Activated CD8-positive, alpha-beta memory T cell treated with anti-CD3 and anti-CD28 coated beads for 4 hours (primary cell): ENCODE measurements at places on chromosomes 1 and 21.

GRCh38 chr1:66938613-66939012 lies 13.8 kb downstream of the MIER1 start:
- DNase-seq, result no peak

- no peak for DNase-seq
Observed at GRCh38 chr1:100023482-100023881, 53.7 kb downstream of the SLC35A3 start.

- DNase-seq, result no peak
Observed at GRCh38 chr1:65658122-65658521, 134.6 kb upstream of the PDE4B start.

DNA sequence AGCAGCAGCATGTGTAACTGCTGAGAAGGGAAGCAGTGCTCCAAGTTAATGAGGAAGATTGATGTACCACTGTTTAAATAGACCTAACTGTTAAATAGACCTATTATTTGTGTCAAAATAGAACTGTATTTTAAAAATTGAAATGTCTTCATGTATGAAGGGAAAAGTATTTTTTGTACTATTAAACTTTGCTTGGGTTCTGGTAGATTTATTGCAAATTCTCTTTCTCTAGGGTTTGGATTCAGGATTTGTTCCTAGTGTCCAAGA lies 128.3 kb downstream of the OSBPL9 start:
- no peak for DNase-seq

DNA sequence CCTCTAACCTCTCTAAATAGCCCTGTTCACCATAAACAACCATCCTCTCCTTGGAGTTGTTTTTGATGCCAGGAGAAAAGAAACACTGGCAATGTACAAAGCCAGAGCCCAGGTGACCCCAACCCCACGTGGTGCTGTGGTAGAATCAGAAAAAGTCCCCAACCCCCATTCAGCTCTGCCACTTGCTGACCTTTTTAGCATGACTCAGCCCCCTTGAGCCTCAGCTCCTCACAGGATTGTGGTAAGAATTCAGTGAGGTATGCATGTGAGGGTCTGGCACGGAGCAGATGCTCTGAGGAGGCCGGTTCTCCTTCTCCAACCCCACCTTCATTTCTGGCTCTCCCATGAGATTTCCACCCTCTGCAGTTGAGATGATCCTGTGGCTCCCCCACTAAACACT lies 11.1 kb upstream of the CHI3L1 start:
- no peak for DNase-seq

GRCh38 chr1:166730299-166730888 lies 108.9 kb upstream of the POGK start:
- no peak for DNase-seq

DNA sequence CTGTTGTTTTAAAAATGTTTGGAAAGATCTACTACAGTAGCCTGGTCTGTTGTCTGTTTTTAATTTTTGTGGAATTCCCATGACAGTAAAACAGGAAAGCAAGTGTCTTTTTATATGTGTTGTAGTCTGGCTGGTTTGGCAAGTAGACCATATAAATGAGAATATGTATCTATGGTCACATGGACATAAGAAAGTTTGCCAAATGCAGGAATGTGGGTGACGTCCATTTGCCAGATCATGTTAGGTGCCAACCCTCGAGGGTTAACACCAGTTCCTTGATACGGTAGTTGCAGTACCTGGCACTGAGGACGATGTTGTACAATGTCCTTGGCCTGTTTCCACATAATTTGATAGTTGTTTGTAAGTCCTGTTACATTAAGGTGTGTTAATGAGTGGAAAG lies 6.2 kb downstream of the DAP3 start:
- DNase-seq, result no peak

DNA sequence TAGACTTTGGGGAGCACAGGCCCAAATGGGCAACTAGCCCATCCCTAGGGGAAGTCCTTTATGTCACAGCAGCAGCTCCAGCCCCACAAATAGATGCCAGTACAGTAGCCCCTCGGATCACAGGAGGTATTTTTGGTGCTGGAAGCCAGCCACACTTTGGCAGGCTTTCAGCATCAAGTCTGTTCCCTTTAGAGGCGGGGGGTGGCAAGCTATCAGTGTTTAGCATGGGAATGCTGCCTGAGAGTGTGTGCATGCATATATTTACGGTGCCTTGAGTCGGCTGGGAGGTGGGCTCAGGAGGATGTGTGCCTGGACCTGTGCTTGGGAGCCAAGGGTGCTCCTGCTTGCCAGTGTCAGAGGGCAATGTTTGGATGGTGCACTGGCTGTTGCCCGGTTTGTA lies 3.5 kb upstream of the PLXNA2 start:
- DNase-seq, result no peak

DNA sequence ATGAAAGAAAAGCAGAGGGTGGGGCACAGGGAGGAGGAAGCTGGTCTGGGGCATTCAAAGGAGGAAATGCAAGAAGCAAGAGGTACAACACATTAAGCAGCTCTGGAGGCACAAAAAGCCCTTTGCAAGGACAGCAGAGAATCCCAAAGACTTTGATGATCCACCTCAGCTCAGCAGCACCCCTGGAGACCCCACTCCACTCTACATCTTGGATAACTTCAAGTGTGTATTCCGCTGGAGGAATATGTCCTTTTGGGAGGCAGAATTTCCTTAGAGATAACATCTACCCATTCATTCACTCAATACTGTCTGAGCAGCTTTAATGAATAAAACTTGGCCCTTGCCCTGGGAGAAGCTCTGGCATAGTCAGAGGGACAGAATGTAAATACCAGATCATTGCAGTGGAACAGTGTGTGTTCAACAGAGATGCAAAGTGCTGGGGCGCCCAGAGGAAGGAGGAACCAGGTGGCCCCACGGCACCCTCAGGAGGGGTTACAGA lies 599.7 kb downstream of the KIF26B start:
- DNase-seq, result no peak

DNA sequence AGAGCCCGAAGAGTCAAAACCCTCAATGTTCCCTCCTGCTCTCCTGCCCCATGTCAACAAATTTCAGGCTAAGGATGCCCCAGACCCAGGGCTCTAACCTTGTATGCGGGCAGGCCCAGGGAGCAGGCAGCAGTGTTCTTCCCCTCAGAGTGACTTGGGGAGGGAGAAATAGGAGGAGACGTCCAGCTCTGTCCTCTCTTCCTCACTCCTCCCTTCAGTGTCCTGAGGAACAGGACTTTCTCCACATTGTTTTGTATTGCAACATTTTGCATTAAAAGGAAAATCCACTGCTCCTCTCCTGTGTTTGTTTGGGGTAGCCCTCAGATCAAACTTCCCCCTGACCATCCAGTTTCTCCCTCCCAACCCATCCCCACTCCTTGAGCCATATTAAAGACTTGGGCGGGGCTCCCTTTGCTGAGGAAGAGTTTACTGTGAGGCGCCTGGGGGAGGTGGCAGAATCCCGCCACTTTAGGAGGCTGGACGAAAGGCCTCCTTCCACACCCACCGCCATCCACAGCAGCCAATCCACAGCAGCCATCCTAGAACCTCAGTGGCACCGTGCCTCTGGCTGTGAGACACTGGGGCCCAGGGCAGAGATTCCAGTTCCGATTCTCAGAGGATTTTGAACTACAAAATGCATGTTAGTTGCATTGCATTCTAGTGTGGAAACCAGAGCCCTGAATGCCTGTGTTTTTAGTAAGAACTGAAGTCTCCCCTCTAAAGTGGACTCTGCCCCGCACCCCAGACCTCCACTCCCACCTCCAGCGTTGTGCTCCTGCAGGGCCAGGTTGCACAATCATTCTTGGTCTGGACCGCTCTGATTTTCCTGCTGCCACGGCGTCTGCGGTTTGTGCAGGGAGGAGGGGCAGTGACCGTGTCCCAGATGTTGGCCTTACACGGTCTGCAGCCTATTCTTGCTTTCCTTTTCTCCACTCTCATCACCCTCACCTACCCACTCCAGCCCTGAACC lies 3.0 kb downstream of the OLFML3 start:
- no peak for DNase-seq

GRCh38 chr1:8402109-8402710 lies 84.3 kb downstream of the SLC45A1 start:
- no peak for DNase-seq

DNA sequence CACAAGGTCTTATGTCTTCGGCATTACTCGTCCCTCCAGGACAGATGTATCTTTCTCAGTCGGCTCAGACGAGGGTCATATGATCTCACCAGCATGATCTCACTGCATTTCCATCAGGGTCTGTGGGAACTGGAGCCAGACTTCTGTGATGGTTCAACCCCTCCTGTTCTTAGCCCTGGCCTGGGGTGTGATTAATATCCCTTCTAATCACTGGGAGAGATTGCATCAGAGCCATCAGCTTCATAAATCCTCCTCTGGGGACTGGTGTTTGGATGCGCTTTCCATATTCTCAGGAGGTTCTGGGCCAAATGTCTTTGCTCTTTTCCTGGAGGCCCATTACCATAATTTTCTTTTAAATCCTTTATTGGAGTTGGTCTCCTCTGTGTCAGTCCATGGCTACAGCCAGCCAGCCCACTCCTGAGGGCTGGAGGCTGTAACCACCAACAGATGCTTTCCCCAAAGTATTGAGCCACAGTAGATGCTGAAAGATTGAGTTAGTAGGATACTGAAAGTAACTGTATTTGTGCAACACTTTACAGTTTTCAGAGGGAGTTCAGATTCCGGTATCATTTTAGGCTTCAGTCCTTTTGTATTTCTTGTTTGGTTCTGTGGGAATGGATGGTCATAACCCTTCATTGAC lies 20.0 kb downstream of the CACNA1E start:
- no peak for DNase-seq

GRCh38 chr1:236144033-236144432 lies 1.7 kb downstream of the GPR137B start:
- no peak for DNase-seq

DNA sequence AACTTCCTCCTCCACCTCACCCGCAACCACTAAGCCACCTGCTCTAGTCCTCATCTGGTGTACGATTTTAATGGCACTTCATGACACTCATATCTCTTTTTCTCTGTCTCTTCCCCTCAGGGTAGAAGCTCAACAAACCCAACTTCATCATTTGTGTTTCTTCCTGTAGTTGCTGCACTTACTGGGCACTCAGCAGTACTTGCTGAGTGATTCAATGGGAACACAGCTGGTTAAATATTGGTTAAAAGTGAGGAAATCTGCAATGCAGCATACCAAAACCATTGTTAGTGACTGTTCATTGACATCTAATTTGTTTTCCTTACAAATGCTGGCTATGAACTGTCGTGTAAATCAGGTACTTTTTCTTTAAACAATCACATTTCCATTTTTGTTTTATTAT lies 541.1 kb upstream of the PRMT6 start:
- no peak for DNase-seq

DNA sequence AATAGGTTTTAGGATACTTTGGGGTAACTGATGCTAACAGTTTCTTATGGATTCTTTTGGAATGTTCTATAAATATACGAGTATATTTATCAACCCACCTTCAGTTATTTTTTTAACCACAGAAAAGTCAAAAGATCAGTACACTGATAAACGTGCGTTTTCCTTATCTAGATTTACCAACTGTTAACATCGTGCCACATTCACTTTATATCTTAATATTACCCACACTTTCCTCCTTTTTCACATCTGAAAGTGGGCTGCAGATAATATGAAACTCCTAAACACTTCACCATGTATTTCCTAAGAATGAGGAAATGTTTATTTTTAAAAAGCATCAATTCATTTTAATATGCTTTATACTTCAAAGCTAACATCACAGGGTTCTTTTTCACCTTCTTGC lies 7.7 kb downstream of the ATF6 start:
- no peak for DNase-seq

GRCh38 chr1:57269630-57270225 lies 154.1 kb downstream of the DAB1 start:
- no peak for DNase-seq

- DNase-seq, result no peak
Observed at GRCh38 chr1:198108636-198109370, 48.0 kb upstream of the NEK7 start.

DNA sequence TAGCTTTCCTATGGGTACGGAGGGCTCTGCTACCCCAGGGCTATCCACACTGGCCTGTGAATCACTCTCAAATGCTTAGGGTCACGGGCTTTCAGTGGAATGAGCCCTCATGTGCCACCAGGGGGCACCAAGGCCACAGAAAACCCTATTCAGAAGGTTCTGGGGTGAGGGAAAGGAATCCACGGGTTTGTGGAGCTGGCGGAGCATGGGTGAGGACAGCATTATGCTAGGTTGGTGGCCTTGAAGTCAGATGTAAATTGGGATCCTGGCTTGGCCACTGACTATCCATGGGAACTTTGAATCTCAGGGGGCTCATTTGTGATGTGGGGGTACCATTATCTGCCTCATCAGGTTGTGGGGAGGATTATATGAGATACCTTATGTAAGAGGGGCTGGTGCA lies 5.1 kb upstream of the LAMTOR5 start:
- DNase-seq, result peak; percentile 4

- DNase-seq, result peak; percentile 21
Observed at GRCh38 chr1:166839600-166840308, 479 bp downstream of the POGK start.

GRCh38 chr21:39269620-39270019 lies 43.8 kb downstream of the BRWD1 start:
- no peak for DNase-seq

DNA sequence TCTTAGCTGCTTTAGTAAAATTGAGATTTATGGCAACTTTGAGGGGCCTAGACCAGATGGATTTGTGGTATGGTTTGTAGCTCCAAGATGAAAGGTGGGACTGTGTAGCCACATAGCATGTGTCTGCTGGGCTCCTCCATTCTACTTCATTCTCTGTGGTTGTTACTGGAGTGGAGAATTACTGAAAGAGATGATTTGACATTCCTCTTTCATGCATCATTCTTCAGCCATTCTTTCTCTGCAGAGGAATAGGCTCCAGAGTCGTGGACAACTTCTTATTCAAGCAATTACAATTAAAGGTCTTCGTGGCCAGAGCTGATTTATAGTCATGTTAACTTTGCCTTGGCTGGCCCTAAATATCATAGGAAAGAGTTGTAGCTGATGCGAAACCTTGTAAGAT lies 328.9 kb downstream of the PAPPA2 start:
- no peak for DNase-seq

DNA sequence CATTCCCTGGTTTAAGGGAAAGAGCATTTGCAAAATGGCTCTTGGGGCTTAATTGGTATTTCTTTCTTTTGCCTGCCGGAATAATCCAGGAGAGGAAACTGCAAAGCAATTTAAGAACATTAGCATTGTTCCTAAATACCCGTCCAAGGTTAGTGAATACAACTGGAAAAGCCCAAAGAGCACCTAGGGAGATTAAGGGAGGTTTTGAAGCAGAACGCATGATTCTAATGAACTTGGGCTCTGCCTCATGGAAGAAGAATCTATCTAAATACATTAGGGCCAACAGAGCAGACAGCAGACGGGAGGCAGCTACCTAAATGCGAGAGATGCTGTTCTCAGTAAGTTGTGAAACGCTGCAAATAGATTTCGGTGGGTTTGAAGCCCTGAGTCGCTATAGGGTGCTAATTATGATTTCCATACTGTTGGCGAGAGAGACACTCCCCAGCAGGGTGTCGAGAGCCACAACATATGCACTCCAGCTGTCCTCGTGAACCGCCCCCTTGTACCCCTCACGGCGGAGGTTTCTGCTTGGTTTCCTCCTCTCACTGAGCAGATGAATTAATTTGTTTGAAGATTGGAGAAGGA lies 326.7 kb upstream of the CAMK1G start:
- no peak for DNase-seq

GRCh38 chr1:248243204-248243603 lies 12.0 kb downstream of the OR2M4 start:
- no peak for DNase-seq

GRCh38 chr1:248613742-248614141 lies 16.2 kb upstream of the OR2T10 start:
- no peak for DNase-seq

GRCh38 chr1:74611887-74612286 lies 61.7 kb downstream of the ERICH3 start:
- DNase-seq, result no peak

GRCh38 chr1:246482805-246483568 lies 24.1 kb downstream of the SMYD3 start:
- no peak for DNase-seq
